Activated naive CD8-positive, alpha-beta T cell treated with anti-CD3 and anti-CD28 coated beads, Interleukin-2, amount 10 ng/mL, durations not matched to agents 7 days and 5 days (primary cell): ENCODE measurements at places on chromosomes 7 and 10.
A peak's percentile ranks its signal among the peaks of the same experiment; 100 is the strongest.

- no peak for DNase-seq
Observed at GRCh38 chr10:47021850-47022249, 110.6 kb downstream of the PTPN20 start.

DNA sequence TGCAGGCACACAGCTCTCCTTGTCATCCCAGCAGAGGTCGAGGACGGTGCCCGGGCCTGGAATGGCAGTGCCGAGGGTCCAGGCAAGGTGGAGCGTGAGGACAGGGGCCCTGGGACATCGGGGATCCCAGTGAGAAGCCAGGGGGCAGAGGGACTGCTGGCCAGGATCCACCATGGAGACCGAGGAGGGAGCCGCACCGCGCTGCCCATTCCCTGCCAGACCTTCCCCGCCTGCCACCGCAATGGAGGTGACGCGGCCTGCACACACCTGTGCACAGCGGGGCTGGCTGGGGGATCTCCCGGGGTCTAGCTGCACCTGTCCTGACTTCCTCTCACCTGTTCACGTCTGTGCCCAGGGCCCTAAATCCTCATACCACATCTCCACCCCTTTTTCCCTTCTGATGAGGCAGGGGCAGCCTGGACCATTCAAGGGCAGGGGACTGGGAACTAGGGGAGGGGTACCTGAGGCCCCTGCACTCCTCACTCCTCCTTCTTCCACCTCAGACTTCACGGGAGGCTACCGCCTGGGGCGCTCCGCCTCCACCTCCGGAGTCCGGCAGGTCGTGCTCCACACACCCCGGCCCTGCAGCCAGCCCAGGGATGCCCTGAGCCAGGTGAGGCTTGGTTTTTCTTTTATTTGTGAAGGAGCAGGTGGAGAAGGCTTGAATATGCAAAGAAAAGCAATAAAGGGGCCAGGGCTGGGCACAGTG, 6.9 kb downstream of the NYAP1 start:
- no peak for DNase-seq

DNA sequence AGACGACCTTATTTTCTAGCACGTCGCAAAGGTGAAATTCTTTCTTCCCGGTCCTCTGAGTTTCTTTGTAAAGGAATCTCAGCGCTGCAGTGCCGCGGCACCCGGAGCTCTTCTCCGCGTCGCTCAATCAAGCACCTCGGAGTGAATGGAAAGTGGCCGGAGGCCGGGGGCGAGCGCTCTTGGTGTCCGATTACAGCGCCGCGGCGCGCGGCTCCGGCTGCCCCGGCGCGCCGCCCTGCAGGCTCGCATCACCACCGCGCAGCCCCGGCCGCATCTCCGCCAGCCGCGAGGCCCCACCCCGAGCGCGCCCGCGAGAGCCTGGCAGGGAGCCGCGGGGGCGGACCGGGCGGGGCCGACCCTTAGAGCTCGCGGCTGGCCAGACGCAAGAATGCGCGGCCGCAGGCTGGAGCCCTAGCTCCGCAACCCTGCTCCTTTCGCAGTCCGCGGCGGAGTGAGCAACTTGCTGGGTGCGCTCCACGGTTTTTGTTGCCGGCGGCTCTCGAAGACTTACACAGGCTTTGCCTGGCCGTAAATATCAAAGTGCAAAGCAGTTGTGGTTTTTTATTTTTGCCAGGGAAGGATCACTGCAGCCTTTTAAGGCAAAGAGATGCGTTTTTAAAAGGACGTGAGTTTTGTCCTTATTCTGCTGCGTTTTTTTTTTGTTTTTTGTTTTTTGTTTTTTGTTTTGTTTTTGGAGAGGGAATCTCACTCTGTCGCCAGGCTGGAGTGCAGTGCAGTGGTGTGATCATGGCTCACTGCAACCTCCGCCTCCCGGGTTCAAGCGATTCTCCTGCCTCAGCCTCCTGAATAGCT, at the start of gene SEMA3C:
Gene SEMA3C, minus strand, starts transcription at position 143 of the 813 bp plus-strand sequence. CDS start 2,270 bp downstream, outside the sequence.
- DNase-seq = peak; percentile 48

GRCh38 chr7:29306319-29306991, 111.9 kb downstream of the CHN2 start:
- DNase-seq = no peak

GRCh38 chr7:22442187-22442881, 57.7 kb downstream of the STEAP1B start:
- no peak for DNase-seq

DNA sequence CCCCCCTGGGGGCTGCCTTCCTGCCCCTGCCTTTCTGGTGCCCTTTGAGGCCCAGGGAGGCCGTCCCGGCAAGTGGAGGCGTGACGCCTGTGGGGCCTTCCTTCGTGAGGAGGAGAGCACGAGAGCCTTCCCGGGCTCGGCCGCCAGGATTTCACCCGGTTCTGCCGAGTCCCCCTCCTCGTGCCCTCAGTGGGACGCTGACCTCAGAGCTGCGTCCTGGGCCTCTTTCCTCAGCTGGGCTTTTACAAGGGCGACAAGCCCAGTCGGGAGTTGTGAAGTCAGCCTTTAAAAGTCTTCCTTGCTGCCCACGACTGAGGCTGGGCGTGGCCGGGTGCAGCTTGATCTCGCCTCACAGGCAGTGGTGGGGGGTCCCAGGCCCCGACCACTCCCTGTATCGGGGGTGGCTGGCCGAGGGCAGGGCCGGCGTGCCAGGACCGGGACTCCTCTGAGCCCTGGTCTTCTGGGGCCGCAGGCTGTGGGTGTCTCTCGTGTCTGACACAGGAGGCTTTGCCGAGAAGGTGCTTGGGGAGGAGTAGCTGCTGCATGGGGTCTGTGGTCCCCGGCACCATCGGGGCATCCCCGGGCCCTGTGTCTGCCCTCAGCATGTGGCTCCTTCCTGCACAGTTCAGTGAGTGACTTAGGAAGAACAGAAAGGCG, 41.8 kb downstream of the FAM20C start:
- DNase-seq = no peak

- DNase-seq = no peak
Observed at GRCh38 chr10:11177381-11177780, 159.7 kb downstream of the CELF2 start.

DNA sequence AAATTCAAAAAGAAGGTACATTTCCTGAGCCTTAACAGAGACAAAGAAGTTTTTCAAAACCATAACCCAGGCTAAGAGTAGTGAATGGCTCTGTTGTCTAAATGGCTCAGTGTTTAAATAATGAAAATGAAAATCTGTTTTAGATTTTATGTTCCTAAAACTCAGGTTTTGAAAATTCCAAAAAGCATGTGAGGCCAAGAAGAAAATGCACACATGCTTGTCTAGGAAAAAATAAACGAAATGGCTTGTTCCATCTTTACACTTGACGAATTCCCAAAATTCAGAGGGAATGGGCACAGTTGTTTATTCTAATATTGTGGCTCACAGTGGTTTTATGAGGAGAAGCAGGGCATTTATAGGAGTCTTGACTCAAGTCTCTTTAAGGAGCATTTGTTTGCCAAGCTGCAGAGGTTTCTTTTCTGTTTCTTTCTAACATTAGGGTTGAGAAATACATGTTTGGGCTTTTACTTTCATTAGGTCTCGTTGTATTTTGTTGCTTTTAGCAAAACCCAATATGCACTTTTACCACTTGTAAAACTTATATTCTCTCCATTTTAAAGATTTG, 527.6 kb upstream of the ANKRD30A start:
- no peak for DNase-seq

GRCh38 chr10:34677591-34677990, 137.5 kb downstream of the PARD3 start:
- no peak for DNase-seq

GRCh38 chr7:151198945-151199848, 11.1 kb downstream of the H2BK1 start:
- peak; percentile 29 for DNase-seq

- no peak for DNase-seq
Observed at GRCh38 chr7:50677638-50677996, 105.1 kb downstream of the GRB10 start.

DNA sequence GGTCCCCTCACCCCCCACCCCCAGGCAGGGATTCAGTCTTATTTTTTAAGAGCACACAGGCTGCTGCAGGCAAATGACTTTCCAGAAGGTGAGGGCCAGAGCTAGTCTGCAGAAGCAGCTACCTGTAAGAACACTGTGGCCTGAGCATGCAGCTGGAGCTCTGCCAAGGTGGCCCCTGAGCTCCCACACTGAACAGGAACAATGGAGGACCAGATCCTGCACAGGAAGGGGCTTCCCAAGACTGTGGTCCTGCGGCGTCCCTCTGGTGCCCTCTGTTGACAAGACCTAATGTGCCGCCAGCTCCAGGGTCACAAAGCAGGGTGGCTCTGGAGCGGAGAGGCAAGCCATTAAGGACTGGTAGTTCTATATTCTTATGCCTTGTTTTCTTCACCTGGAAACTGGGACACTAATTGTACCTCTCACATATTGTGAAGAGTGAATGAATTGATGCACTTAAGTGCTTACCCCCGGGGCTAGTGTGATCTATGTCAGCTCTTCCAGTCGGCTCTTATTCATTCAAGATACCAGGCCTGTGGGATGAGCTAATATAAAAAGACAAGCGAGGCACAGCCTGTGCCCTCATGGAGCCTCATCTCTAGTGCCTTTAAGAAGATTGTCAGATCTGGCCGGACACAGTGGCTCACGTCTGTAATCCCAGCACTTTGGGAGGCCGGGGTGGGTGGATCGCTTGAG, 8.0 kb upstream of the BEND7 start:
- DNase-seq = peak; percentile 37

- no peak for DNase-seq
Observed at GRCh38 chr10:24804956-24805355, 81.3 kb upstream of the ARHGAP21 start.

GRCh38 chr7:47480576-47481538, 101.1 kb downstream of the TNS3 start:
- no peak for DNase-seq

- DNase-seq = no peak
Observed at GRCh38 chr7:75740846-75741497, 2.2 kb upstream of the HIP1 start.

GRCh38 chr10:61964059-61964709, 62.7 kb downstream of the ARID5B start:
- DNase-seq = no peak

DNA sequence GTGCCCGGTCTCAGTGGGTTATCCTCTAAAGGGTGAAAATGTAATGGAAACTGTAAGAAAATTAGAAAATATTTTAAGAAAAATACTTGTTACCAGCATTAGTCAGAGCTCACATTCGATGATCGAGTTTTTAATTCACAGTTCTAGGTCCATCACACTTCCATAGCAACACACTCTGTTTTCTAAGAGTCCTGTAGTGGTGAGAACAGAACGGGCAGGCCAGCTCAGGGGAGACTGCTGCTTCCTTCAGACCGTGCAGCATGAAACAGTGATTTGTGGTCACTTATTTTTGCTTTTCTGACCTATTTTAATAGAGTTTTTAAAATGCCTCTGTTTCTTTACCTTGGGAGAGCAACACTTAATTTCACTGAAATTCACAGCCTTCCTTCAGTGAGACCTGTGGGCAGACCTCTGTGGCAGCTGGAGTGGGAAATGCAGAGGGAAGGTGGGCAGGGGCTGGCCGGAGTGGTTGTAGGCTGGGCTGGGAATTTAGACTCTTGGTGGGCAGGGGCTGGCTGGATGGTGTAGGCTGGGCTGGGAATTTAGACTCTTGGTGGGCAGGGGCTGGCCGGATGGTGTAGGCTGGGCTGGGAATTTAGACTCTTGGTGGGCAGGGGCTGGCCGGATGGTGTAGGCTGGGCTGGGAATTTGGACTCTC, 1.5 kb downstream of the SUN1 start:
- no peak for DNase-seq

DNA sequence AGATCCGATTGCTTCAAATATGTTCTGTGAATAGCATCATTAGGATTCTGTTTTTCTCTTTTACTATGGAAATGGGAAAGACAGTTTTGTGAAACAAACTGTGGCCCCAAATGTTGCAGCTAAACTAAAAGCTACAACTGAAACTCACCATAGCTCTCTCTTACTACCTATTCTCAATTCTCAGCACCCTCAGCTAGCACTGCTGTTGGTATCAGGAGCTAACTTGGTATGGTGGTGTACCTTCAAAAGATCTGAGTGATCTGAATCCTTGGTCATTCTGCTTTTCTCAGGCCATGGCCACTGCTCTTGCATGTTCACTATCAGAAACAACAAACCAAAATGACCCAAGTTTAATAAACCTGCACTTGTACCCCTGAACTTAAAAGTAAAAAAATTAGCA, 1208.0 kb downstream of the SORCS1 start:
- DNase-seq = no peak

- no peak for DNase-seq
Observed at GRCh38 chr7:23893176-23893941, 183.3 kb downstream of the STK31 start.

GRCh38 chr7:86212976-86213375, 430.7 kb upstream of the GRM3 start:
- DNase-seq = no peak

- DNase-seq = no peak
Observed at GRCh38 chr7:48102530-48102929, 13.5 kb downstream of the UPP1 start.

DNA sequence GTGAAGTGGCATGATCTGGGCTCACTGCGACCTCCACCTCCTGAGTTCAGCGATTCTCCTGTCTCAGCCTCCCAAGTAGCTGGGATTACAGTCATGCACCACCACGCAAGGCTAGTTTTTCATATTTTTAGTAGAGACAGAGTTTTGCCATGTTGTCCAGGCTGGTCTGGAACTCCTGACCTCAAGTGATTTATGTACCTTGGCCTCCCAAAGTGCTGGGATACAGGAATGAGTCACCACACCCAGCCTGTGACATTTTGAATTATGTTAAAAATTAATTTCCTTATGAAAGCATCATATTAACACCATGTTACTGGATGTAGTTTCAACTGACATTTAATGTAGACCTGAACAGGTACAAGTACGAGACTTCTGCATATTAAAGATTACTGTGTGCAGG, 24.3 kb downstream of the ABCB4 start:
- no peak for DNase-seq

- DNase-seq = no peak
Observed at GRCh38 chr10:558891-559766, 130.3 kb downstream of the DIP2C start.

DNA sequence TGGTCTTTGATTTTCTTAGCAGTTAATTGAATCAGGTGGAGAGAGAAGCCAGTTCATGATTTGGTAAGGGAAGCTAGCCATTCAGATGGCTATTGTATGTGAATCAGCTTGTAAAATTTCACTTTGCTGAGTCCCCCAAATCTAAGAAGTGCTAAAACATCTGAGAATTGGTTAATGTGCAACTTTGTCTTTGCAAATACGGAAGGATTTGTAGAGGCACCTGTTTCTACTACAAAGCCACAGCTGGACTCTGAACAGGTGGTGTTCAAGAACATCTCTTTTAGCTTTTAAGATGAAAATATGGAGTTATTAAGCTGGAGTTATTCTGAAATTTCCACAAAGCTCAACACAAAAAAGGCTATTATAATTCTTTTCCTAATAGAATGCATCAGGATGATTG, 132.6 kb downstream of the VPS50 start:
- DNase-seq = no peak

DNA sequence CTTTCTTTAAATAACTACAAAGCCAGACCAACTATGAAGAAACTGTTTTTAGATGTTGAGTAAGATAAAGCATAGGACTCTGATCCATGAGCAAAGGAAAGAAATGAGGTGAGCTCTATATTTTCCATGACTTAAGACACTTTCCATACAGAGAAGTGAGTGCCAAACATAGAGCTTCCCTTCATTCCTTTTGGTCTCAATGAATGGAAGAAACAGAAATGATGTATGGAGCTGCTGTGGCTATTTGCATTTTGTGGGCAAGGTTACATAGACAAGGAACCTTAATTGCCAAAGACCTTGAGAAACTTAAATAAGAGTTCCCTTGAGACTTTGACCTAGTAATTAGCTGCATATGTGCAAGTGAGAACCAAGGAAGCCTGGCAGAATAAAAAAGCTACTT, 1152.2 kb downstream of the XPNPEP1 start:
- no peak for DNase-seq
